Stimulated activated CD8-positive, alpha-beta memory T cell treated with anti-CD3 and anti-CD28 coated beads, Interleukin-12 subunit alpha, Interleukin-12 subunit beta, amount 100 ng/mL, for 4 hours (primary cell): ENCODE measurements at places on chromosomes 16 and 17.

GRCh38 chr16:57636184-57636583 lies 7.8 kb downstream of the ADGRG1 start:
- DNase-seq: no peak

GRCh38 chr17:58503866-58504265 lies 10.6 kb downstream of the MTMR4 start:
- no peak for DNase-seq

DNA sequence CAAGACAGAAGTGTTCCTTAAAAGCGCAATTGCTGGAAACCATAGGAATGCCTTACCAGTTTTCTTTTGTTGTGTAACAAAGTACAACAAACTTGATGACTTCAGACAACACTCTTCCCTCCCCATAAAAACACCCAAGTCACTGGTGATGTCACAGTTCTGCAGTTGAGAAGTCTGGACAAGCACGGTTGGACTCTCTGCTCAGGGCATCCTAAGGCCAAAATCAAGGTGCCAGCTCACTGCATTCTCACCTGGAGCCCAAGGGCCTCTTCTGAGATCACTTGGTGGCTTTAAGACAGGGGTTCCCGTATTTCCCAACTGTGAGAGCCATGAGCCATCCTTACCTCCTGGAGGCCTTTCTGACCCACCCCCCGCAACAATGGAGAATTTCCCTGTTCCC lies 45.6 kb upstream of the MEAK7 start:
- DNase-seq: no peak

GRCh38 chr17:37280841-37281240 lies 94.9 kb upstream of the C17orf78 start:
- DNase-seq: no peak

- DNase-seq: no peak
Measured at GRCh38 chr17:59832883-59833379, 59.8 kb downstream of the TUBD1 start.

DNA sequence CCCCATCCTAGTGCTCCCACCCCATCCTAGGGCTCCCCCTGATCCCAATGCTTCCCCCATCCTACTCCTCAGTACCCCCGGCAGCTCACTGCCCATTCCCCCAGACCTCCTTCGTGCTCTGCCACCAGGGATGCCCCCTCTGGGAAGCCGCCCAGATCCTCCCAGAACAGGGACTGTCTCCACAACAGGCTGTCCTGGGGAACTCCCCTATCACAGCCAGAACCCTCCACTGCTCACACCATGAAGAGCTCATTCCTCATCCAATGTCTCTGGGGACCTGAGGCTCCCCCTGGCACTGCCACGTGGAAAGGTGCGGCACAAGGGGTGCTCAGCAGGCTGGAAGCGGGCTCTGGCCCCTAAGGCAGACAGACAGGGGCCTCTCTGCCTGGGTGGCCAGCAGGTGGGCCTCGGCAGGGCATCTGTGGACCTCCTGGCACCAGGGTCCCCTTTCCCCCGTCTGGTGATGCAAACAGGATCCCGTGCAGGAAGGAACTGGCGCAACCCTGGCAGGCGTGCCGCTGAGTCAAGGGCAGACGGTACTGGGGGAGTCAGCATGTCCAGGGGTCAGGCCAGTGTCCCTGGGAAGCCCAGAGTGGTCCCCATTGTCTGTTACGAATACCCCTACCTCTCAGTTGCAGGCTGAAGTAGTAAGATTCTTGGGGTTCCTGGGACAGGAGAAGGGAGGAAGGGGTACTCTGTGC lies 14.8 kb upstream of the PVALEF start:
- no peak for DNase-seq
